ENCODE measurements at places on chromosomes 7 and 10. TPM values are rescaled to one million over a fixed set of nuclear protein-coding genes. Genes with fewer than 3 reads are reported as not detected.

DNA sequence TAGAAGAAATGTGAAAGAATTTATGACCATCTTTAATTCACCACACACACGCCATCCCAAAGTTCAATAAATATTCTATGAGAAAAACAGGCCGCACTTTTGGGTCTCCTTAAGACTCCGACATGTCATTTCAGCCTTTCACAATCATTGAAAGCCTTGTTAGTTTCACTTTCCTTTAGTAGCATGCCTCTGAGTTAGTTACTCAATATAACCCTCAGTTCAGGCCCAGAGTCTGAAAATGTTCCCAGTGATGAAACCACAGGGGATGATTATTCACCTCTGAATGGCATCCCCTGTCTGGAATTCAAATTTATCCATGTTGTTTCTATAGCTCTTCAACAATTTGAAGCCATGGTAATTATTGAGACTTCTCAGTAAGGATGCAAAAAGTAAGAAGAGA, 278.1 kb upstream of the NRP1 start:
- no peak for DNase-seq
- no peak overlapping the region for H3K4me3 ChIP-seq
- H3K4me1 ChIP-seq = no peaks in the 10 kb centered on the region
- H3K36me3 ChIP-seq = no peaks in the 10 kb centered on the region
- H3K27ac ChIP-seq = no peak overlapping the region
- no peaks in the 10 kb centered on the region for H3K27me3 ChIP-seq

- H3K27me3 ChIP-seq = no peaks in the 10 kb centered on the region
- no peak overlapping the region for H3K27ac ChIP-seq
- H3K4me1 ChIP-seq = no peaks in the 10 kb centered on the region
- H3K4me3 ChIP-seq = no peak overlapping the region
Observed at GRCh38 chr7:130758429-130759056, 24.5 kb upstream of the KLF14 start.

DNA sequence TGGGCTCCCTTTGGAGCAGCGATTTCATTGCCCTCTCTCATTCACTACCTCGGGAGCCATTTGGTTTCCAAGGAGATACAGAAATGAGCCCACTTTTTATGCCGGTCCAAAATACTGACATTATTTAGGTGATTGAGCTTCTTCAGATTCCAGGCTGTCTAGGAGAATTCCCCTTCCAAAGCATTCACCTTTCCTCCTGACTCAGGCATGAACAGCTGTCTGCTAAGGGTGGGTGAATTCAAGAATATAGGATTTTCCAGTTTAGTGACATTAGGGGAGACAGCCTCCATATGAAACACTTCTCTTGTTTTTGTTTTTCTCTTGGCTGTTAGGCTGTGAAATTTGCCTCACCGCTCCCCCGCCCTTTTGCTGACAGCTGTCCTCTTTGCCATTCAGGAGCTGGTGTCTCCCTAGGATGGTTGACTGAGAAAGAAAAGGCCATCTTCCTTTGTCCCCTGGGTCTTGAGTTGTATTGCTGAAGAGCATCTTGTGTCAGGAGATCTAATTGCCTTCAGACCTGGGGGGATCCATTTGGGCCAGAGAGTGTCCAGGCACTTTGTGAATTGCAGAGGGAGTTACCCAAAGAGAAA, 56.7 kb downstream of the LRRC4 start:
- no peak overlapping the region for H3K4me3 ChIP-seq
- H3K27ac ChIP-seq = no peak overlapping the region
- no peak for DNase-seq
- H3K4me1 ChIP-seq = no peaks in the 10 kb centered on the region
- H3K27me3 ChIP-seq = no peaks in the 10 kb centered on the region

DNA sequence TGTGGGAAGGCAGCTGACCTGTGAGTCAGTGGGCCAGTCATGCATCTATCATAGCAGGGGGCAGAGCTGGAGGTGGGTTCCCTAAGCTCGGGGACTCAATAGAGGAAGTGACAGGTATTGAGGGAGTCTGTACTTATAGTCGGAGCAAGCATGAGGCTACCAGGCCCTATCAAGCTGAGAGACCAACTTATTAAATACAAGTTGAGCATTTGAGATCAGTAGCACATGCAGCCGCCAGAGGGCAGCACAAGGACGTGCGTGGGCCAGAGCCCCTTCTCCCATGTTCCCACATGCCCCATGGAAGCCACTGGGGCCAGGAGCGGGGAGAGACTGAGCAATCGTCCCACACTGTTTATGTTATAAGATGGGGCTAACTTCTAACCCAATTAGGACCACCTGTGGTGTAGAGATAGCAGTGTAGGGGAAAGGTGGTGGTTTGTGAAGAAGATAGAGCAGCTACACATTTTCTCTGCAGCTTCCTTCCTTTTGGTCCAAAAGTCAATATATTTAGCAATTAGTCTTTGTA, 13.0 kb upstream of the STK31 start:
- no peaks in the 10 kb centered on the region for H3K4me1 ChIP-seq
- peaks cover 38% of the 10 kb centered on the region for H3K36me3 ChIP-seq
- DNase-seq = peak; percentile 84

- H3K27me3 ChIP-seq = no peaks in the 10 kb centered on the region
- H3K4me3 ChIP-seq = no peak overlapping the region
- no peaks in the 10 kb centered on the region for H3K36me3 ChIP-seq
- no peak overlapping the region for H3K27ac ChIP-seq
- DNase-seq = peak; percentile 45
Observed at GRCh38 chr7:6559896-6560295, 8.6 kb upstream of the GRID2IP start.

GRCh38 chr7:3469641-3470040, 168.6 kb downstream of the SDK1 start:
- no peaks in the 10 kb centered on the region for H3K4me1 ChIP-seq
- no peak for DNase-seq

- no peak overlapping the region for H3K4me3 ChIP-seq
- no peak for DNase-seq
- H3K36me3 ChIP-seq = peaks cover 5% of the 10 kb centered on the region
- H3K27me3 ChIP-seq = no peaks in the 10 kb centered on the region
- no peak overlapping the region for H3K27ac ChIP-seq
Observed at GRCh38 chr10:70540789-70541360, 61.7 kb downstream of the PRF1 start.

GRCh38 chr7:50531928-50532327, 33.3 kb downstream of the DDC start:
- H3K27ac ChIP-seq = no peak overlapping the region
- DNase-seq = no peak
- H3K27me3 ChIP-seq = no peaks in the 10 kb centered on the region
- no peaks in the 10 kb centered on the region for H3K4me1 ChIP-seq
- H3K36me3 ChIP-seq = 0 out of 3 replicates have a peak, but pooled peaks cover 3% of the 10 kb centered on the region

GRCh38 chr10:78744491-78745090, 324.2 kb upstream of the ZMIZ1 start:
- no peak overlapping the region for H3K4me3 ChIP-seq
- H3K27ac ChIP-seq = no peak overlapping the region
- no peak for DNase-seq
- H3K36me3 ChIP-seq = no peaks in the 10 kb centered on the region

DNA sequence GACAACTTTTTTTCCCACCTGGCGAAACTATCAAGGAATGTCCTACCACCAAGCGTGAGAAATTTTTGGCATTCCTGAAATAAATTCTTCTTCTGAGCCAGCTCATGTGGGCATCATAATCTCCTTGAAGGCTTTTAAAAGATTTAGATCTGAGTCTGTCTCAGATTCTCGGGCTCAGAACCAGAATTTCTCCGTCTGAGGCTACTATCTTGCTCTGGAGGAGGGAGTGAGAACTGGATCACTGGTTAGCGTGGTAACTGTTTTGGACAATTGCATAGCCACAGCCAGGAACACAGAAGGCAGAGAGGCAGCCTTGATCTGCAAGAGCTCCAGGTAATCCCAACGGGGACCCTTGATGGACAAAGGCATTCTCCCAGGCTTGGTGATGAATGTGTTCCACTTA, 1.0 kb upstream of the PLAC9 start:
- peak; percentile 48 for DNase-seq
- H3K4me1 ChIP-seq = 0 out of 2 replicates have a peak, but pooled peaks cover 3% of the 10 kb centered on the region
- no peaks in the 10 kb centered on the region for H3K27me3 ChIP-seq
- no peaks in the 10 kb centered on the region for H3K36me3 ChIP-seq
- no peak overlapping the region for H3K27ac ChIP-seq
- peak overlapping the region; percentile 78 for H3K4me3 ChIP-seq

- no peak for DNase-seq
- no peaks in the 10 kb centered on the region for H3K36me3 ChIP-seq
- no peaks in the 10 kb centered on the region for H3K4me1 ChIP-seq
- no peak overlapping the region for H3K4me3 ChIP-seq
Observed at GRCh38 chr10:4186849-4187540, 402.0 kb upstream of the KLF6 start.

GRCh38 chr10:51397695-51398094, 301.7 kb downstream of the CSTF2T start:
- H3K27me3 ChIP-seq = no peaks in the 10 kb centered on the region
- no peak overlapping the region for H3K4me3 ChIP-seq
- H3K4me1 ChIP-seq = no peaks in the 10 kb centered on the region
- no peak overlapping the region for H3K27ac ChIP-seq
- DNase-seq = no peak
- peaks cover 2% of the 10 kb centered on the region for H3K36me3 ChIP-seq

DNA sequence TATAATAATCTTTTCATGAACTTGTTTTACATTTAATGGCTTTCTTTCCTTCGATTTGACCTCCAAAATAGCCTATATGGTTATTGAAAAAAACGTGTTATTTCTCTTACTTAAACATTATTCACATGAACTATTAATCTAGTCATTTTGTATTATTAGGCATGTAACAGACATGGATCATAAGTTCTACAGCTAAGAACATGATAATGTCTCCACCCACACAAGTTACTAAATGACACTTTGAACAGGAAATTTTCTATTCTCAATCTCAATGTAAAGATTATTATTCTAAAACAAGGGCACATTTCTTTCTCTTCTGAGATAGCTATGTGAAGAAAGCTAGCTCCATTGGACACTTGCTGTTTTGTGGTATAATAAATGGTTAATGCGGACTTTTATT, 10.0 kb downstream of the LAMB4 start:
- no peak overlapping the region for H3K27ac ChIP-seq
- no peaks in the 10 kb centered on the region for H3K36me3 ChIP-seq

GRCh38 chr10:85204814-85205213, 876.4 kb downstream of the CCSER2 start:
- no peak for DNase-seq
- H3K4me3 ChIP-seq = no peak overlapping the region
- no peak overlapping the region for H3K27ac ChIP-seq
- no peaks in the 10 kb centered on the region for H3K36me3 ChIP-seq
- no peaks in the 10 kb centered on the region for H3K27me3 ChIP-seq
- H3K4me1 ChIP-seq = no peaks in the 10 kb centered on the region

Gene HTR5A
- total RNA-seq = not detected

Gene MYL10
- total RNA-seq = 0.50 TPM

Gene CLDN3
- total RNA-seq = 16.9 TPM

Gene HYAL4
- not detected for total RNA-seq

Gene ICA1
- total RNA-seq = 29.2 TPM

Gene SYT15
- 0.59 TPM for total RNA-seq

Gene NPSR1
- total RNA-seq = not detected

Gene LDB3
- 0.18 TPM for total RNA-seq

Gene KCNMA1
- total RNA-seq = 2.0 TPM
